Spinal cord (tissue), 10 donors: ENCODE measurements at places on chromosomes 1 and 21.

DNA sequence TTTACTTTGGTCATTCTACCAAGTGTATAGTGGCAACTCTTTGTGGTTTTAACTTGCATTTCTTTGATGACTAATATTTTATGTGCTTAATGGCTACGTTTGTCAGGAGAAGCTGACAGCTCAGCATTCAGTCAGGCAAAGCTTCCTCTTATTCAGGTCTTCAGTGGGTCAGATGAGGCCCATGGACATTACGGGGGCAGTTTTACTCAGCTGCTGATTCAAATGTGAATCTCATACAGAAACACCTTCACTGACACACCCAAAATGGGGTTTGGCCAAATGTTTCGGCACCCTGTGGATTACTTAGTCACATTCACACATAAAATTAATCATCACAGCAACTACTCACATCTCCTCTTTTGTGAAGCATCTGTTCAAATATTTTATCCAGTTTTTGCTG lies 104.9 kb upstream of the PLD5 start:
- no peak for DNase-seq

DNA sequence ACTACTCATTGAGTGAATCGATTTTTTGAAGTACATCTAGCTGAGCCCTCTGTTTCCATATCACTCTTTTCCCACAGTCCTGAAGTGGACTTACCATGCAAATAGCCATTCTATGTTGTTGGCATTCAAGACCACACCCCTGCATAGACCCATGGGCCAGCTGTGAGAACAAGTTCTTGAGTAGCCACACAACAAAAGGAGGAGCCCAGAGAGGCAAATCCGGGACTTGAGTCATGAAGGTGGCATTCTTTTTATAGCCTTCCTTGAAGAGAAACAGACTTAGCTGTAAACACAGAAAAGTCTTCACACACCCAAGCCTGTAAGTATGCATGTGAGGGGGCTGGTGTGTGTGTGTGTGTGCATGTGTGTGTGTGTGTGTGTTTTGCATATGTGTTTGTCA lies 13.8 kb upstream of the SPRR5 start:
- DNase-seq: no peak

- peak; percentile 26 for DNase-seq
Measured at GRCh38 chr21:29704719-29705118, 235.1 kb downstream of the GRIK1 start.

DNA sequence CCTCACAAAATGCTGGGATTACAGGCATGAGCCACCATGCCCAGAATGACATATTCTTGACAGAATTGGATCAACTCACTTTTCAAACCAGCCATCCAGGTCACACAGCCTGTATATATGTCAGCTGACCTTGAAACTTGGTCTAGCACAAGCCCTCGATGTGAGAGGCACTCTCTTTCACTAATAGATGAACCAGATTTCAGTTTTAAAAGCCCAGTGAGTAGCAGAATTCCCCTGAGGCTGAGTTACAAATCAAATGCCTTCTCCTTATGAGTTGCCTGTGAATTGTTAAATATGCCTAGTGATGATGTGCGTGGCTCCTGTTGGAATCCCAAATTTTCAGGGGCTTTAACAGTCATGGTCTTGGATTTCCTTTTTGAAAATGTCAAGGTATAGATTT lies 88.7 kb downstream of the CD247 start:
- DNase-seq: no peak

DNA sequence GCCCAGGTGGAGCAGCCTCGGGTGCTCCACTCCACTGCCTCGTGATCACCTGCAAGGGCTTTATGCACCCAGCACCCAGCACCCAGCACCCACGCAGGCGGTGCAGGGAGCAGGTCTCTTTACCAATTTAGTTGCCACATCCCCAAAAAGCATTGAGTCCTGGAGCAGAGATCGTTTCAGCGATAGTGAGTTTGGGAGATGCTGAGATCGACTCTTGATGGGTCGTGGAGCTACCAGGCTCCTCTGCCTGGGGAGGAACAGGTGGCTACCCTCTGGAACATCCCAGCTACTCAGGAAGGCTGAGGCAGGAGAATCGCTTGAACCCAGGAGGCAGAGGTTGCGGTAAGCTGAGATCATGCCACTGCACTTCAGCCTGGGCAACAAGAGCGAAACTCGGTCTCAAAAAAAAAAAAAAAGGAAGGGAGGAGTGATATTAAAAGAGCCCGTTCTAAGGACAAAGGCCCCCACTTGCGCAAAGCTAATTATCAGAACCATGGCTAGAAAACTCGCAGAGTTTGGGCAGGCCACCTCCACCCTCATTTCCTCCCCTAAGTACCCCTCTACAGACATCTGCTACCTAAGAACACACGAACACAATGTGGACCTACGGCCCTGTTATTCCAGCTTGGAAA lies 106.5 kb upstream of the SLC45A1 start:
- no peak for DNase-seq

DNA sequence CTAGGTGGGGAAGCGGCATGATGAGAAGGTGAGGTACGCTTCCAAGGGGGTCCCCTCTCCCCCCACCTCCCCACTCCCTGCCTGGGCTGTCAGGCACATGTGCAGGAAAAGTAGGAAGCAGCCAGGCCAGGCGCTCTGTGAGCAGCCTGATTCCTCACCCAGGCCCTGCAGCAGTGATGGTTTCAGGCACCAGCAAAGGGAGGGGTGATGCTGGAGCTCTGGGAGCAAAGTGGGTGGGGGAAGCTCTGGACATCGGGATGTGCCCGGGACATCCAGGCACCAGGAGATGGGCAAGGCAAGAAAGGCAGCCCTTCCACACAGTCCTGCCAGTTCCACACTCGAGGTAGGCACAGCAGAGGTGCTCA lies 106.1 kb downstream of the CRYAA start:
- DNase-seq: no peak

- no peak for DNase-seq
Measured at GRCh38 chr1:110787328-110788071, 85.4 kb upstream of the CD53 start.

DNA sequence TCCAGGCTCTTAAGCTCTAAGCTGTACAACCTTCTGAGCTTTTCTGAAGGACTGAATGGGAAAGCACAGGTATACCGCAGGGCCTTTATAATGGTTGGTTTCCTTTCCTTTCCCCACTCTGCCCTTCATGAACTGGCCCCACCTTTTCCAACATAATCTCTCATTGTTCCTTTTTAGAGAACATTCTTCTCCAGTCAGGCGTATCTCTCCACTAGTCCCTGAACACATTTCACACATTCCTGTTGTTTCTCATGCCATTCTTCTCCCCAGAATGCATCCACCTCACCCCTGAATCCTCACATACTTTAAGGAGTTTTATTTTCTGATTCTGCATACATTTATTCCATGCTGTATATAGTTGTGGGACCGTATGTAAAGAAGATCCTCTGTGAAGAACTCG lies 41.3 kb downstream of the PGM1 start:
- DNase-seq: no peak

- no peak for DNase-seq
Measured at GRCh38 chr21:13937236-13937635, 273.5 kb downstream of the LIPI start.

- peak; percentile 38 for DNase-seq
Measured at GRCh38 chr1:147273409-147274336, 31.2 kb downstream of the CHD1L start.

GRCh38 chr1:208756339-208756981 lies 512.3 kb upstream of the PLXNA2 start:
- peak; percentile 49 for DNase-seq

- DNase-seq: no peak
Measured at GRCh38 chr1:107525145-107525544, 384.3 kb downstream of the NTNG1 start.

DNA sequence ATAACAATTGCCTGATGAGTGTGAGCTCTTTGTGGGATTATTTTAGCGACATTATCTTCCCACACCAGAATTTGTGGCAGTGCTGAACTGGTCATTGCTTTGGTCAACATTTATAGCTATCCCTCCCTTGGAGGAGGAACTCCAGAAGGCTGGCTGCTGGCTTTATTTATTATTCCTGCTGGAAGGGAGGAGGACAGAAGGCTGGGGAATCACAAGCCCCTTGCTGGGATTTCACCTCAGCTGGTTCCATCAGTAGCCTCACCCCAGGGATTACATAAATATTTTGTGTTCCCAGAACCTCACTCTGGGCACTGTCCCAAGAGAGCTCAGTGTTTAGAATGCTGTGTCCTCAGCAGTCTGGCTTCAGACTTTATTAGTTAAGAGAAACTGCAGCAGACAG lies 102.8 kb upstream of the C1orf21 start:
- DNase-seq: no peak

GRCh38 chr1:87108814-87109411 lies 194.5 kb downstream of the HS2ST1 start:
- DNase-seq: no peak

GRCh38 chr21:23003951-23004350 lies 2005.7 kb downstream of the NCAM2 start:
- DNase-seq: no peak

DNA sequence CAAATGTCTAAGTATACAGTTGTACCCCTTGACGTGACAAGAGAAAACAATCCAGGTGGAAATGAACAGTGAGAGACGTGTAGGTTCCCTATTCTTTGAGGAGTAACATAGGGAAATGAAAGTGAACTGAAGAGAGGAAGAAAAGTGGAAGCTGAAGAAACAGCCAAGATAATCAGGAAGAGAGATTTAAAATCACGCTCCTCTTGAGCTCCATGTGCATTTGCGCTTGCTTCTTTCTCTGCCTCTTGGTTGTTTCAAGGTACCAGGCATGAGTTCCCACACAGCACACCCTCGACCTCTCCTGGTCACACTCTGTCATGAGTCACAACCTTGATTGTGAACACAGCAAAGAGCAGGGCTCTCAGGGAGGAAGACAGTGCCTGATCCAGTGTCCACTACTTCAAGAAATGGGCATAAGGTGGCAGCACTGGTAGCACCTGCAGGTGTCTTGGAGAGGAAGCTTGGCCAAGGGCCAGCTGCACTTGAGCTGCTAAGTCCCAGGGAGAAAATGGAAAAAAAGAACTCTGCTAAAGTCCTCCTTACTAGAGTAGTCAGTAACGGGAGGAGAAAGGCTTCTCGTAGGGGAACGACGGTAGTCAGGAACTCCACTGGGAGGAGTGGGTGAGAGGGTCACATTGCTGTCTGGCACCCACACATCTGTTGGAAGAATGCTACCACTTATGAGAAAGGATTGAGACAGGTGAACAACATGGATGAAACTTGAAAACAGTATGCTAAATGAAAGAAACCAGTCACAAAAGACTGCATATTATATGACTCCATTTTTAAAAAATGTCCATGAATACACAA lies 18.3 kb upstream of the ARID1A start:
- peak; percentile 90 for DNase-seq

DNA sequence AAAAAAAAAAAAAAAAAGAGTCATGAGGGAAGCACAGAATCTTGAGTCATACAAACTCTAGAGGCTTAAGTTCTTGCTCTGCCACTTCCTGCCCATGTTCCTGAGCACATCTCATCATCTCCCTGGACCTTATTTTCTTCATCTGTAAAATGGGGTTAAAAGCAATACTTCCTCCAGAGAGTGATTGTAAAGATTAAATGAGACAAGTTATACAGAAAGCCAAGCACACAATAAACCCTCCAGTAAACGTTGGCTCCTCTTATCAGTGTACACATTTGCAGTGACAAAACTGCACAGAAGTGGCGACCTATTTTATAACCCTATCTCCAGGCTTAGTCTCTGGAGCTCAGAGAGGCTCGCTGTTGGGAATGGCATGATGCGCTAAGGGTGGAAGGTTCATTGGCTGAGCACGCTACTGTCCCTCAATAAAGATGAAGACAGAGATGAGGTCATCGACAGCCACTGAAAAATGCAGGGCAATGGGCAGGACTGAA lies 82.1 kb downstream of the RRAGC start:
- DNase-seq: no peak

GRCh38 chr1:207239874-207240273 lies 81.6 kb upstream of the CD55 start:
- no peak for DNase-seq

DNA sequence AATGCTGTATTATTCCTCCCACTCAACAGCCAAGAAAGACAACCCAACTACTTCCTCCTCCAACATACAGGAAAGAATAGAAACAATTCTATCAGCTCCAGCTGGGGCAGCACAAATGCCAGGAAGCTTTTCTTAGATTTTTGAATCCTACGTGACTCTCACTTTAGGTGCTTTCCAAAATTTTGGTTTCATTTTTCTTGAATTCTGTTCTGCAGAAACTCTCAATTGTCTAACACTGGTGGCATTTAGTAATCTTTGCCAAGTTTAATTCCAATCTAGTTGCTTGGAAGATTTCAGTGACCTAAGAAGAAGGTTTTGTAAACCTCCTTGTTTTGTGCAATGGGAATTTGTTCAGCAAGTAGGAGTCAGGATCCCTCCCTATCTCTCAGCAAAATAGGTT lies 37.1 kb upstream of the DOCK7 start:
- DNase-seq: peak; percentile 58

DNA sequence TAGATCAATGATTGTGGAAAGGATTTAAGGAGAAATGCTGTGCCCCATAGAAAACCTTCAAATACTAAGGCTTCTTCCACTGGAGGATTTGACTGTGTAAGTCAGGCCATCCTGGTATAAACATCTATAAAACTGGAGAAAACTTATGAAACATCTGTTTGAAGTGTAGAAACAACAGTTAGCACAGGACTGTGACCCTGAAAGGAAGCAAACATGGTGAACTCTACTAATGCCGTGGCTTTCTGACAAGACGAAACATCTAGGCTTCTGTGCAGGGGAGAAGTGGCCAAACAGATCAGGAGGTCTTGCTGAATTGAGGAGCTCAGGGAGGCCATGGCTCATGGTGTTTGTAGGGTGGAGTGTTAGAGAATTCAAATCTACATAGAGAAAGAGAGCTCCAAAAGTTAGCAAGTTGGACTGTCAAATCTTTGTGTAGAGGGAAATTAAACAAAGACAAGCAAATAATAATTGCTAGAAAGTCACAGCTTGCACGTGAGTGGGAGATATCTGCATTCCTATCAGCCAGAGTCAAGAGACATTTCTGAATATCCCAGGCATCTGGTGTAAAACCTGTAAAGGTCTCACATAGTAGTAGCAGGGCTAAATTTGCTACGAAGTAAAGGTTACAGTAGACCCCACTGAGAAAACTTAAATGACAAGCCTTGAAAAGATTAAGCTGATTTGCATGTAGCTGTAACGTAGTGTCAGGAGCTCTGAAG lies 566.8 kb upstream of the B3GALT2 start:
- no peak for DNase-seq
